ENCODE measurements at places on chromosomes 13 and 19.

GRCh38 chr13:24148414-24149235 is 11.9 kb upstream of the SPATA13 start:
- DNase-seq: no peak

GRCh38 chr19:56393119-56394012 is at the start of gene ZNF582:
ZNF582 (minus strand) TSS chr19:56393534; CDS start chr19:56391752, 1,782 bp downstream.
- peak; percentile 82 for DNase-seq

- no peak for DNase-seq
These were observed 13.7 kb downstream of the RRAS start for GRCh38 chr19:49626226-49626625.

- no peak for DNase-seq
These were observed 989 bp upstream of the SACS start for GRCh38 chr13:23434491-23434890.

DNA sequence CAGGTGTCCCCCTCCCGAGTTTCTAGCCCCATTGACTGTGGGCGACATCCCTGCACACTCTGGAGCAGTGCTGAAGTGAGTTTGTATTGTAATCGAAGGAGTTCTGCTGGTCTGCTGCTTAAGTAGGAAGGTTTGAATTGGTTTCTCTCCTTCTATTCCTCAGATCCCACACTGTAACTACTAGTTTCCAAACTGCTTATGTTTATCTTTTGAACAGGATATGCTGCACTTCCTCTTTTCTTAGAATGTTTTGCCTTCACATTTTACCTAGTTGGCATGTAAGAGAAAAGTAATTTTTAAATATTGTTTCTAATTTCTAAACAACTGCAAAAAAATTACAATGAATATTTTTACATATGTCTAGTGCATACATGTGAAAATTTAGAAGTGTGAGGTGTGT is 511.8 kb downstream of the KLF12 start:
- DNase-seq: no peak

- no peak for DNase-seq
These were observed 306.1 kb downstream of the DCT start for GRCh38 chr13:94173312-94173854.

DNA sequence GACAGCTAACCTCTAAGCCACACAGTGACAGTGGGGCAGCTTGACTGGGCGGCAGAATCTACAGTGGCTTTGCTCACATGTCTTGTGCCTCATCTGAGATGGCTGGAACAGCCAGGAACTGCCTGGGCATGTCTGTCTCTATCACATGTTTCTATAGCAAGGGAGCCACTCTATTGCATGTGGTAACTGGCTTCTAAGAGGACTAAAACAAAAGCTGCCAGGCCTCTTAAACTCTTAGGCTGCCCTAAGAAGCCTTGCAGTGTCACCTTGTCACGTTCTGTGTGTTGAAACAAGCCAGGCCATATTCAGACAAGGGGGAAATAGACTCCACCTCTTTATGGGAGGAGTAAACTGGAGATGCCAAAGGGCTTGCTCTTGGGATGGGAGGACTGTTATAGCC is 122.9 kb upstream of the MAB21L1 start:
- DNase-seq: no peak

- DNase-seq: no peak
These were observed 1636.8 kb downstream of the PCDH9 start for GRCh38 chr13:65593298-65593874.

- no peak for DNase-seq
These were observed 346.4 kb downstream of the FGF9 start for GRCh38 chr13:22017226-22017625.

DNA sequence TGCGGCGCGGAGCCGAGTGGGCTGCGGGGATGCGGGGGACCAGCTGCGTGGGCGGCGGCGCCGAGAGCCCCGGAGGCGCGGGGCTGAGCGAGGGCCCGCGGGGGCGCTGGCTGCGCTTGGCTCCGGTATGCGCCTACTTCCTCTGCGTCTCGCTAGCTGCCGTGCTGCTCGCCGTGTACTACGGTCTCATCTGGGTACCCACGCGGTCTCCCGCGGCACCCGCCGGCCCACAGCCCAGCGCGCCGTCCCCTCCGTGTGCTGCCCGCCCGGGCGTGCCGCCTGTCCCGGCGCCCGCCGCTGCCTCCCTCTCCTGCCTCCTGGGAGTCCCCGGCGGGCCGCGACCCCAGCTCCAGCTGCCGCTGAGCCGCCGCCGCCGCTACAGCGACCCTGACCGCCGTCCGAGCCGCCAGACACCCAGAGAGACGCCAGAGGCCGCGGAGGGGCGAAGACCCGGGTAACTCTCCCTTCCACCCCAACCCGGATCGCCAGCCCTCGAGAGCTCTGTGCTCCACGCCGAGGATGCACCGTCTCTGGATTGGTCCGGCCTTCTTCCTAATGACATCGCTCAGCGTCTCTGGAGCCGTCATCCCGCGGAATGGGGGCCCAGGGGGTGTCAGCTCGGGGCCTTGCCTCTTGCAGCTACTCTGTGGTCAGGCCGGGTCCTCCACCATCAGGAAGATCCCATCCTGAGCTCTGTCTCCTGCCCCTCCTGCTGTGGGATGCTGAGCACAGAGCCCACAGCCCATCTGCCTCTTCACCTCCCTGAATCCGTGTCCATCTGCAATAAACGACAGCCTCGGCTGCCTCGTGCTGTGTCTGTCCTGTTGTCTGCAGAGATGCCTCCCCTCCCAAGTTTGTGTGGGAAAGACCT is 441 bp downstream of the INAFM1 start:
- no peak for DNase-seq

GRCh38 chr13:29578300-29579085 is 17.0 kb downstream of the SLC7A1 start:
- no peak for DNase-seq

DNA sequence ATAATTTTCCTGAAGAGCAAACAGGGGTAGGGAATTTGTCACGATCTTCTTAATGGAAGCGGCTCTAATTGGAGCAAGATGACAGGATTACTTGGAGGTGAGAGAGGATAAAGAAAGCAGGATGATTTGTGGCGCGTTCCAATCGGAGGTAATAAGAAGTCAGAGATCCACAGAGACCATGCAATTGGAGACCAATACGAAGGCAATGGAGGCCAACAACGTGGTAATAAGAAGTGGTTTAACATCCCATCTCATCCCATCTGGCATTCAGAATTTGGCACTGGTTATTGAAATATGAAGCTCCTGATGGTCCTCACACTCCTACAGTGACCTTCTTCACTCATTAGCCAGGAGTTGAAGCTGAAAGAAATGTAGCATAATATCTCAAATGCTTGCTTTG is 130.6 kb downstream of the DLEU7 start:
- no peak for DNase-seq

GRCh38 chr13:45162194-45162593 is 38.7 kb downstream of the KCTD4 start:
- no peak for DNase-seq

DNA sequence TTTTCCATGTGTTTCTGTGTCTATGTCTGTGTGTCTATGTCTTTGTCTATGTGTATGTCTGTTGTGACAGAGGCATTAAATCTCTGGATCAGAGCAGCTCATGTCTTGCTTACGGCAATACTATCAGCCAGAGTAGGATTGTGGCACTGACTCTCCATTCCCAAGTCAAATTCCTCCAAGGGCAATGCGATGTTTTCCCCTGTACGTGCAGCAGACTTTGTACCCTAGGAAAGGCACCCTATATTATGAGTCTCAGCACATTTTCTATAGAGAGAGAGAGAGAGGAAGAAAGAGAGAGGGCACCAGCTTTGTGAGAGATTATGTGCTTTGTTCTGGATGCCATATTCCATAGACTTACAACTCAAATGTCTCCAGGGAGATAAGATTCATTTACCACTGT is 11.1 kb downstream of the CYP4F3 start:
- DNase-seq: no peak

- DNase-seq: peak; percentile 32
These were observed at the start of gene ZNF878 for GRCh38 chr19:12052497-12053169. ZNF878 (minus strand) TSS chr19:12052961; CDS start chr19:12052801, 160 bp downstream.

- peak; percentile 3 for DNase-seq
These were observed 43.8 kb downstream of the DCT start for GRCh38 chr13:94435604-94436226.

GRCh38 chr13:105118426-105118985 is 1417.0 kb downstream of the EFNB2 start:
- DNase-seq: no peak

- no peak for DNase-seq
These were observed 68.6 kb downstream of the RAB20 start for GRCh38 chr13:110492679-110493593.

DNA sequence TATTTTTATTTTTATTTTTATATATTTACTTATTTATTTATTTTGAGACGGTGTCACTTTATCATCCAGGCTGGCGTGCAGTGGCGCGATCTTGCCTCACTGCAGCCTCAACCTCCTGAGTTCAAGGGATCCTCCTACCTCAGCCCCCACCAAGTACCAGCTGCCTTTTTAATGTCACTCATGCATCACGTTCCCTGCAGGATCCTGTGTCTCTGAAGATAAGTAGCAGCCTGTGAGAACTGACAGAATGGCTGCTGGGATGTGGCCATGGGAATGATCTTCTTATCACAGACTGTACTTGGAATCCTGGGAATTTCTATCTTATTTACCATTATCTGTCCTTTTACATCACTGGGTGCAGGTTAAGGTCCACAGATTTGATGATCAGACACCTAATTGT is 9.2 kb upstream of the ZNF761 start:
- no peak for DNase-seq

DNA sequence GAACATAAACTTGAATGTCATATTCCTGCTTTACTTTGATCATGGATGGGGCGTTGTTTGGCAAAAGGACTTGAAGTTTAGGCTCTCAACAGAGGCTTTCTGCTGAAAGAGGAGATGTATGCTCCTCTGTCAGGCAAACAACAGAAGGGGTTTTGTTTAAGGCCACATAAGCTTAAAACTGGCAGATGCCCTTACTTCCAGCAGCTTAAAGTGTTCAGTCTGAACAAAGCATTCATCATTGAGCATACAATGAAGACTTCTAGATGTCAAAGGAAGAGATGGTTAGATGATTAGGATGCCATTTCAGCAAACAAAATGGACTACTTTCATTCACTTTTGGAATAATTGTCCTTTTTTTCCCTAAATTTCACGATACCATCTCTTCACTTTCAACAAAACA is 484.5 kb downstream of the SLITRK6 start:
- DNase-seq: no peak

DNA sequence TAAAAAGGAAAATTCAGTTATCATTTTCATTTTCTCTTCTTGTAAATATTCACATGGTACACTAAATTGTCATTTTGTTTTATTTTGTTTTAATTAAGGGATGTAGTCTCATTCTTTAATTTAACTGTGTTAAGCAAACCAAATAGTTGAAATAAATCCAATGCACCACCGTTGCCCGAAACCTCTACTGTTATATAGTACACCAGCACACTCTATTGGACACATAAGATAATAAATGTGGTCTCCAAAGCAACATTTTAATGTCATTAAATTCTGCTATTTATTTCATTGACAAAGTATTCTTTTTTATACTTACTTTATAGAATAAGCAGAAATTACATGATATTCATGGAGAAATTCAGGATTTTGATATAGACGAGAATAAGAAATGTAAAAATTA is 156.4 kb upstream of the FREM2 start:
- no peak for DNase-seq

DNA sequence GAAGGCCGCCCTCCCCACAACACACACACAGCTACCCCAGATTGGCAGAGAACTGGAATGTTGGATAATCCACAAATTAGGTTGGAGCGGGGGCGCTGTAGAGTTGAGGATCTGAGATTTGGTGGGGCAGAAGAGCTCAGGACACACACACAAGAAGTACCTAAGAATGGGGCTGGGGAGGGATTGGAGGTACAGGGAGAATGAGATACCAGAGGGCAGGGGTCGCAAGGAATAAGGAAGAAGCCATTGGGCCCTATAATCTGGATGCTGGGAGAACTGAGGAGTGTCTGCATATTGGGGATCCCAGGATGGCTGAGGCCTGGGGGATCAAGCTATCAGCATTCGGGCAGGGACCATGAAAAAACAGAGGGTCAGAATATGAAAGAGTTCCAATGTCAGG is 11.5 kb downstream of the SYT3 start:
- DNase-seq: no peak

- no peak for DNase-seq
These were observed 9.8 kb downstream of the ZGLP1 start for GRCh38 chr19:10299545-10300458.

GRCh38 chr13:79997244-79997643 is 343.7 kb downstream of the SPRY2 start:
- no peak for DNase-seq

DNA sequence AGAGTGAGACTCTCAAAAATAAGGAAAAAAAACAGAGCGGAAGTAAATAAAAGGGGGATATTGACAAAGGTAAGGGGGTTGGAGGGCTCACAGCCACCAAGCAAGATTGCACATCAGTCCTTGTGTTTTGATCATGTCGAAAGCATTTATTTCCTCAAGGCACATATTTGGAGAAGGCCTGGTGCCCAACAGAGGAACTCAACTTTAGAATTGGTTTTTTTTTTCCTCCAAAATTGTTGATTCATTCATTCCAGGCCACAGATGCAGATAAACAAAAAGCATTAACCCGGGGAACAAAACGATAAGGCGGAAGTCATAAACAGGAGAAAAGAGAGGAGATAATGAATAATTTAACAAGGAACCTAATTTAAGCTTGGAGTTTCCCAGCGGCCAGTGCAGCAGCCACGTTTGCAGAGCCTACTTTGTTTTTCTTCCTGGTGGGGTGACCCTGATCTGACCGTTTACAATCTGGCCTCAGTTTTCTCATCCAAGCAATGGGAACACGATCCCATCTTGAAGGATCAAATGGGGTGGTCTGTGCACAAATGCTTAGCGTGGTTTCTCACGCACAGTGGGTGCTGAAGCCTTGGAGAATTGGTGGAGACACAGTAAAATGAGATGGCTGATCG is 2.1 kb upstream of the PTPRS start:
- DNase-seq: no peak

DNA sequence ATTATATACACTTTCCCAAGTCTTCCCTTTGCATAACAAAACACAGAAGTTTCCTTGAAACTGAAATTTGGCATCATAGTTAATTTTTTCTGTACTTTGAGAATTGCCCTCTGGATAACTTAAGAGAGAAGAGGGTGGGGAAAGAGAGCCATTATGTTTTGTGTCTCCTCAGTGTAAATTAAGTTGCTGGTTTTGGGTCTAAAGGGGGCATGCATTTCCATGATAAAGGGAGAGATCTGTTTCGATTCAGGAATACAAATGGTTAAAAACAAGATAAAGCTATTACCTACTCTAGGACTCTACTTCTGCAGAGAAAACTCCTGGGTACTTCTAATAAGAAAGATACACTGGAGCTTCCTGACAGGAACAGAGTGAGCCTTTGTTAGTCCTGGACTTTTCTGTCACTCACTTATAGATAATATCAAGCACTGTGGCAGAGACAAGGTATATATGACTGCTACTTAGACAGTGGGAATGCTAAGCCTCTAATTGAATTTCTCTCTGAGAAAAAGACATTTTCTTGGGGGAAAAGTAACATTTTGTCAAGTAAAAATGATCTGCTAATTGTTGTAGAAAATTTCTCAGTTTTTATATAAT is 142.8 kb upstream of the PCDH9 start:
- DNase-seq: no peak

GRCh38 chr13:110345266-110345665 is 38.2 kb downstream of the COL4A2 start:
- no peak for DNase-seq

- DNase-seq: no peak
These were observed 547 bp downstream of the ABCC4 start for GRCh38 chr13:95300625-95301182.

- no peak for DNase-seq
These were observed 50.5 kb downstream of the STARD13 start for GRCh38 chr13:33235078-33235477.
